Cortex of kidney (tissue), 1 donor: ENCODE measurements at places on chromosomes 2 and 18.

GRCh38 chr2:199646439-199646838 lies 188.7 kb upstream of the SATB2 start:
- no peak for DNase-seq

DNA sequence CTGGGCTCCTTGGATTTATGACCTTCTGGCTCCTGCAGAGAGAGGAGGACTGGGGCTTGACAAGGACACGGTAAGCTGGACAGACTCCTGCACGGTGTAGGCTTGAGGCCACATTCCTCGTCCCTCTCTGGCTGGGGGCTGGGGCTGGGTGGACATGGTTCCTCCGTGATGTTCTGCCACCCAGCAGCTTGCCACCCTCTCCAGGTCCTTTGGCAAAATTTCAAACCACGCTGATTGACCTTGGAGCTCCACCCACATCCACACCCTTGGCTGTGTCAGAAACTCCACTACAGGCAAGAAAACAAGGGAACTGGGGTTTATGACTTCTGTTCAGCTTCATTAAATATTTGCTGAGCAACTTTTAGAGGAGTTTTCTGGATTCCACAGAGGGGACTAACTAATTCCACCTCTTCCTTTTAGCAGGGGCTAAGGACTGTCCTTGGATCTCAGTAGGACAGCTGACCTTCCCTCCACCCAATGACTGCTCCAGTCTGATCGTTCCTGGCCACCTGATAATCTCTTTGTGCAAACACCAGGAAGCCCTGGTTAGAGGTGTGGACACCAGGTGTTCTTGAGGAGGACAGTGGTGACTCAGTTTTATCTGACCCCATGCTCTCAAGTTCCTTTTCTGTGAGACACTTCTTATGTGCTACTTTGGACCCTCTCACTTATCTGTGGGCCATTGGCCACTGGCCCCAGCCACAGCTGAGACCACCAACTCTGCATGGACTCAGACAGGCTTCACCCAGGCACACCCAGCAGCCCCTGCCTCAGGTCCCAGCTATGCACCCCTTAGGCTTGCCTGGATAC lies 29.3 kb downstream of the GPR55 start:
- no peak for DNase-seq

DNA sequence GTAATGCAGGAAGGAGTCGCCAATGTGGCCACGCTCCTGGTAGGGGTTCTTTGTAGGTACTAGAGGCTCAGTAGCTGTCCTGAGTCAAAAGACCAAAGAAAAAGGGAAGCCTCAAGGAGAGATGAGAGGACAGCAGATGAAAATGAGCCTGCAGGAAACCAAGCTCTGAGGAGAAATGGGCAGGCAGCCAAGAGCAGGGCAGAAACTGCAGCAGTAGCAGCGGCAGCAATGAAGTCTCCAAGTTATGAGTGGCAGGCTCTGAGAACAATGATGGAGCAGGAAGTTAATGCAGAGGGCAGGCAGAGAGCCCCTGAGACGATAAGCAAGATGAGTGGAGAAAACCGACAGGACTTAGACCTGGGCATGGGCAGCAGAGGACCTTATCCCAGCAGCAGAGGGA lies 48.2 kb upstream of the TMEM200C start:
- DNase-seq = no peak

DNA sequence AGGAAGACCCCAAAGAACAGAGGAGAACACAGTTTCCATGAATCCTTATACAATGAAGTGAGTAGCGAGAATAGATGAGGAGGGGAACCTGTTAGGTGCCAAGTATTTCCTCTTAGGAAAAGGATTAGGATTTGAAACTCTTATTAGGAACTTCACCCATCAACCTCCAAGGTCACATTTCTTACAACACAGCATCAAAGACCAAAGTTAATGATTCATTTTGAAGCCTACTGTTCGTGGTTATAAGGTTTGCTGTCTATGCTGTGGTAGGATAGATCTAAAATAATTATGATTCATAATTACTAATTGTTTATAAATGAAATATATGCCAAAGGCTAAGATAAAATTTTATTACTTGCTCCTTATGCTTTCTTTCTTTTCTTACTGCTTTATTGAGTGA lies 6.1 kb downstream of the CFAP221 start:
- no peak for DNase-seq

GRCh38 chr2:238965371-238966071 lies 117.6 kb downstream of the TWIST2 start:
- no peak for DNase-seq

DNA sequence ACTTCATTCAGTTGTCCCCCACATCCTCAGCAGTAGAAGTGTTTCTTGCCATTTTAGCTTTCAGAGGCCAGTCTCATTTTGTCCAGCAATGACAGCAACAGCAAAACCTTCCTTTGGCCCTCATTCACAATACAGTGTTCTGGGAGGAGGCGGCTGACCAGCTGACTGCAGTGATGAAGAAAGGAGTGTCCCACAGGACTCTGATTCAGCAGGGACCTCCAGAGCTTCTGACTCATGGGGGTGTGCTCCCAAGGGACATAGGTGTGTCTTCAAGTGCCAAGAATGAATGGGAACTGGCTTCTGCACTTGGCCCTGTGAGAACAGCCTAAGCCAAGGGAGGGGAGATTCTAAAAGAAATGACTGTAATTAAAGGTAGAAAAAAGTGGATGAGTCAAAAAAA lies 147.0 kb upstream of the PELI1 start:
- DNase-seq = no peak

GRCh38 chr18:3713166-3713565 lies 263.2 kb downstream of the TGIF1 start:
- no peak for DNase-seq

- no peak for DNase-seq
These were observed 126.4 kb downstream of the TXNL1 start for GRCh38 chr18:56511996-56512395.

GRCh38 chr2:102025016-102025501 lies 33.3 kb downstream of the IL1R2 start:
- no peak for DNase-seq
